Endothelial cell (in vitro differentiated cells): ENCODE measurements at places on chromosomes 5 and 9. TPM values are rescaled to one million over a fixed set of nuclear protein-coding genes. Genes with fewer than 3 reads are reported as not detected.

The OMD gene
- not detected for total RNA-seq

The ADAMTS16 gene
- total RNA-seq = 27.8 TPM

The ZNF483 gene
- total RNA-seq = 24.0 TPM

DNA sequence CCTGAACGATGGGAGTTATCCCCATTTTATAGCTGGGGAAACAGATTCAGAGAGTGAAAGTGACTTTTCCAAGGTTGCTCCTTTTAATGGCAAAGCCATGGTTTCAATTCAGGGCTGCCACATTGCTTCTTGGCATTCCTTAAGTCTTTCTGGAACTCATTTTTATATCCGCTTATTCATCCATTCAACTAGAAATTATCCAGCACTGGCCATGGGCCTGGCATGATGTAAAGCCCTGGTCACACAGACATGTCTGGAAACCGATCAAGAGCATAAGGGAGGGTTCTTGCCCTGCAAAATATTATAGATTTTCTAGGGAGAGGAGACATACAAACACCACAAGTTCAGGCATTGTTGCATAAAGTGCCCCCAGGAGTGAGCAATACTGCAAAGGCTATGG lies 43.0 kb upstream of the COL15A1 start:
- no peak for DNase-seq

- no peak for DNase-seq
Measured at GRCh38 chr5:61370506-61370905, 38.4 kb downstream of the ZSWIM6 start.

DNA sequence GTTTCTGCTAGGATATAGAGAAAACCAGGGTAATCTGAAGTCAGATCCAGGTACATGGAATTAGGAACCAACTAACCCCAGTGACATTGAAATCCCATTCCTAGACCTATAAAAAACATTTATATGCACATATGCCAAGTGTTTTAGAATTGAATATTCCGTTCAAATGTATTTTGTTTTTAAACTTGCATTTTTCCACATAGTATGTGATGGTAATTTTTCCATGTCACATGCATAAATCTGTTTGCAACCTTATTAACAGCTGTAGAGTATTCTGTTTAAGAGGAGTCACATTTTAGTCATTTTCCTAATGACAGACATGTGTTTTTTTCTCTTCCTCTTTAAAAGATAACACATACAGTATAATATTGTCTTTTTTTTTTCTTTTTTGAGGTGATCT lies 50.2 kb downstream of the FOCAD start:
- DNase-seq = no peak

DNA sequence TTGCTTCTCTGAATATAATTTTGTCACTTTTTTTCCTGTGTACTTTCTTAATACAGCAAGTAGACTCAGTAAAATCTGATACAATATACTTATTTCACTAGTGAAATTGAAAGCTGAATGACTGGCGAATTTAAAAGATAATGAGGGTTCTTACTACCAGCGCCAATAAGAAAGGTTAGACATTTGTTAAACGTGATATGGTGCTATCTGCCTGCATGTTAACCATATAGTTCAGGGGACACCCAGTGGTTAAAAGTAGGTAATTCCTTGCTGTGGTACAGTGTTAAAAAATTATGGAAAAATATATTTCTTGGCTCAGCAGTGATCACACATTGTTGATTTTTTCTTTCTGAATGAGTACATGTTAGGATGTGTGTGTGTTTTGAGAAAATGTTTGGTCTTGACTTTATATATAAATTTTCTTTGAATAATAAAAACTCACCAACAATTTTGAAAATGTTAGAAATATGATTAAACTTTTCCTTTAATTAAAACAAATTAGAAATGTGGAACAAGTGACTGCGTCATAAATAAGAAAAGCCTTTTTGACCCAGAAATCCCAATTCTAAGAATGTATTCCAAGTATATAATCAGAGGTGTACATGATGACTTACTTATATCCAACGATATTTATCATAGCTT lies 25.8 kb downstream of the CAST start:
- DNase-seq = no peak

DNA sequence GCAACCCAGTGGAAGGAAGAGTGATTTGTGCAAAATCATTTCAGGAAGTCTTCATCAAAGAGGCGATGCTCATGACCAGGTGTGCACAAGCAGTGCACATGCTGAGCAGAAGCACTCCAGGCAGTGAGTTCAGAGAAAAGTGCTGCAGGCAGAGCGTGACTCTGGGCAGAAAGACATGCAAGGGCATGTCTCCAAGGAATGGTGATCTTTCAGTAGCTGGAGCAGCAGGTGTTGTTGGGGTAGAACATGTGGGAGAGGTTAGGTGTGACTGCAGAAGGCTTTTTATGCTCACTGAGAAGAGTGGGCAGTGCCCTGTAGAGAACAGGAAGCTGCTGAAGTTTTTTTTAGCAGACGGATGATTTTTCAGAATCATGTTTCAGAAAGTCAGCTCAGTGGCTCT lies 545.4 kb upstream of the TLE4 start:
- no peak for DNase-seq

- DNase-seq = no peak
Measured at GRCh38 chr5:1785984-1786383, 13.7 kb downstream of the MRPL36 start.

DNA sequence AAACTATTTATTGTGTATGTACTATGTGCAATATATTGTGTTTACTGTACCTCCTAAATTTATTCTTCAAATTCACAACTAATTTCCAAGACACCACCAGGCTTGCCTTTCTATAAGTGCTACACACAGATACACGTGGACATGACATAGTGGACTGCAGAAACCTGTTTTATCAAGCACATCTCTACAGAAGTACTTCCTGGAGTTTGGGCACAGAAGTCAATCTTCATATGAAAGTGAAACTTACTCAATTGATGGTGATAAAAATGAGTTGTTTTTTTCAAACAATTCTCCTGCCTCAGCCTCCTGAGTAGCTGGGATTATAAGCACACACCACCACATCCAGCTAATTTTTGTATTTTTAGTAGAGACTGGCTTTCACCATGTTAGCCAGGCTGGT lies 57.6 kb downstream of the NLN start:
- no peak for DNase-seq
